ENCODE measurements at places on chromosomes 3 and 15.

- no peak for DNase-seq
Observed at GRCh38 chr3:47295322-47295721, 12.6 kb downstream of the KLHL18 start.

DNA sequence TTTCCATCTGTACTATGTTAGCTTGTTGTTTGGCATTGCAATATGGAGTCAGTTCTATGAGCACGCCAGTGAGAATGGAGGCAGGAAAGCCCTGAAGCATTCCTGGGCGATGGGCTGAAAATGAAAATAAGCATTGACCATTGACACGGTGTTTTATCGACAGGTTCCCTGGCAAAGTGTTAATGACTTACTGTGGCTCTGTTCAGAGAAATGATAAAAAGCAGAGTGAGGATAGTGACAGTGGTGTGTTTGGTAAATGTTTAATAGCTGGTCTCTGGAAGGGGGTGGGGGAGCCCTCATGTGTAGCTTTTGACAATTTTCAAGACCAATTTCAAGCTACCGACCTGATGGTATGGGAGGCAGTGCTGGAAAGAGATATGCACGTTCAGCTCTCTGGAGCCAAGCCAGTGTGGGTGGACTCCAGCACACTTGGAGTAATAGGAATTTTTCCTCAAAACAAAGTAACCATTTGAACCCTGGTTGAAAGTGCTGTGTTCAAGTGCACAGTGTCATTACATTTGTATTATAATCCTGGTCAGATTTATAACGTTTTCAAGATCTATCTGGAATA lies 341.7 kb upstream of the ROBO2 start:
- DNase-seq: no peak

DNA sequence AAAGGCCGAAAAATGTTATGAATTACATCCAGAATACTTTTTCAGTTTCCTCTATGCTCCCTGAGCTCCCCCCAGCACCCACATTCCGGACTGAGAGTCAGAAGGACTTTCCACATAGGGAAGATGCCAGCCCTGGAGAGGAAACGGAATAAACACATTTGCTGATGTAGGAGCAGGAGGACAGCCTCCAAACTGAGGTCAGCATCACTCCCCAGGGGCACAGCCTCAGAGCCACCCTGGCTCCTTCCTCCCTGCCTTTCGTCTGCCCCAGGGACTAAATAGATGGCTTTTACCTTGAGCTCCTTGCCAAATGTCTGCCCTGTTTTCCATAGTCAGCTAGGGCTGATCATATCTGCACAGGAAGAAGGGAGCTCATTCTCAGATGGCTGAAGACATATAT lies 22.6 kb upstream of the SLCO2A1 start:
- no peak for DNase-seq

- DNase-seq: no peak
Observed at GRCh38 chr15:80536716-80537115, 132.5 kb downstream of the ARNT2 start.
